ENCODE measurements at places on chromosomes 1 and 21.

DNA sequence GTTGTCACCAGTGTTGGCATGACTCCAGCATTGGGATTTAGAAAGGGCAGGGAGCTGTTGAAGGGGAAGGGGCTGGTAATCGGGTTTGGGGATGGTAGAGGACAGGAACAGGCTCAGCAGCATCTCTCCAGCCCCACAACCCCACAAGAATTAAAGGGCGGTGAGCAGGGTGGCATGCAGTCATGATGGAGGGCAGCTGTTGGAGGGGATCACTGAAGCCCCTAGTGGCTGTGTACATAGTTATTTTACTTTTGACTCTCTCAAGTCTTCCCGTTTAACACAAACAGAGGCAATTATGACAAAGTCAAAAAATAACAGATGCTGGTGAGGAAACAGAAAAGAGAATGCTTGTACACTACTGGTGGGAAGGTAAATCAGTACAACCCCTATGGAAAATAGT is 213.8 kb downstream of the URB2 start:
- no peak for DNase-seq

- DNase-seq = no peak
These were observed 17.2 kb downstream of the PRKCZ start for GRCh38 chr1:2067393-2067792.

DNA sequence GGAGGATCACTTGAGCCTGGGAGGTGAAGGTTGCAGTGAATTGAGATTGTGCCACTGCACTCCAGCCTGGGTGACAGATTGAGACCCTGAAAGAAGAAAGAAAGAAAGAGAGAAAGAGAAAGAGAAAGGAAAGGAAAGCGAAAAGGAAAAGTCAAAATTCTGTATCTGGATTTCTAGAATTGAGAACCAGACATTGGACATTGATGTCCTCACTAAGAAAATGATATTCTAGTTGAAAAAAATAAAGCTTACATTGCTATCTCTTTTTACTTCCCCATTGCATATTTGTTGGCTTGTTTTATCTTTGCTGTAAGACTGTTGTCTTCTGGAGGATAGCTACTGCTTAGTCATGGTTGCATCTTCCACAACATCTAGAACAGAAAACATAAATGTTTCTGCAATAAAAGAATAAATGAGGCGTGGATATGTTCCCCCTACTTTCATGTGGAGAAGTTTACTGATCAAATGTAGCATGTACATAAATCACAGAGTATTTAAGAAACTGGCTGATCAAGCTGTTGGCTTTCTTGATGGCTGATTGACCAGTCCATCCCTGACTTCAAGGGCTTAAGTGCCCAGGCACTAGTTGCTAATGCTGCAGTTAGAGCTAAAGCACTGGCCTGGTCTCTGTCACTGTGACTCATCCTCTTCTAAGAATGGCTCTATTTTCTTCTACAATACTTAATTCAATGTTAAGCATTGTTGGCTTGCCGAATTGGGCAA is 17.7 kb downstream of the CD53 start:
- no peak for DNase-seq

- DNase-seq = no peak
These were observed 43.5 kb downstream of the WLS start for GRCh38 chr1:68188644-68189340.

DNA sequence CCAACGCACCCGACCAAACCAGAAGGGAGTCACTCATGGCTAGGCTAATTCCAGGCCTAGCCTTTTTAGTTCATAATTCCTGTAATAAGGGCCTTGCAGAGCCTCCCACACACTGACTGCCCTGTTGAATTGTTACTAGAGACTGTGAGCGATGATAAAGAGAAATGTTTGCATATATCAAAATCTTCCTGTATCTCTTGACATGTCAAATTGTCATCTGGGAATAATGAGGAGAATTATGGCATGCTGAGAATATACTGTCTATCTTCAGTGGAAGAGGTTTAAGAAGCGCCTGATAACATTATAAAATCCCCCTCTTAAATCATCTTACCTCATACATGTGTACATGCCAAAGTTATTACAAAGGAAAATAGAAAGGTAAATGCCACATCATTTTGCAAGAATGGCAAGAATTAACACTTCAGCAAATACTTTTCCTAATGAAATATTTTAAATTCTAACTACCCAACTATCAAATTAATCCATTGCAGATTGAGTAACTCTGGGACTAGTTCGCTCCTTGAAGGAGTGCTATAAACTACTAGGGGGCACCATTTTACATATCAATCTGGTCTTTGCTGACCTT is 144.1 kb downstream of the CENPF start:
- DNase-seq = no peak

- no peak for DNase-seq
These were observed 8.6 kb downstream of the CSTB start for GRCh38 chr21:43767498-43767983.

GRCh38 chr1:112850034-112850757 is 105.8 kb downstream of the SLC16A1 start:
- DNase-seq = no peak

DNA sequence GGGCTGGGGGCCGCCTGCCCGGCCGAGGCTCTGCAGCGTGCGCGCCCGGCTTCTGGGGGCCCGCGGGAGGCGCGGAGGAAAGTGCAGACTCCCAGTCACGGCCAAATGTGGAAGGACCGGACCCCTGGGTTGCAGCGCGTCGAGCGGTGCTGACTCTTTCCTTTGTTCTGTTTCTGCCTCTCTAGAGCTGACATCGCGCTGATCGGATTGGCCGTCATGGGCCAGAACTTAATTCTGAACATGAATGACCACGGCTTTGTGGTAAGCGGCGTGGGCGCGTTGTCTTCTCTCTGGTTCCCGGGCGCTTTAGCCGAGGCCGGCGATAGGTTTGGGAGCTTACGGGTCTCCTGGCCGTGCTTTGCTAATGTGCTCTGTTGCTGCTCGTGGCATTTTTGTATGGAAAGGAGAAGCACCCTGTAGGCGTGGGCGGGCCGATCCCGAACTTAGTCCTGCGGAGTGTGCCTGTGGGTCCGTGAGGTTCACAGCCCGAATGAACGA is 629 bp downstream of the PGD start:
- no peak for DNase-seq

DNA sequence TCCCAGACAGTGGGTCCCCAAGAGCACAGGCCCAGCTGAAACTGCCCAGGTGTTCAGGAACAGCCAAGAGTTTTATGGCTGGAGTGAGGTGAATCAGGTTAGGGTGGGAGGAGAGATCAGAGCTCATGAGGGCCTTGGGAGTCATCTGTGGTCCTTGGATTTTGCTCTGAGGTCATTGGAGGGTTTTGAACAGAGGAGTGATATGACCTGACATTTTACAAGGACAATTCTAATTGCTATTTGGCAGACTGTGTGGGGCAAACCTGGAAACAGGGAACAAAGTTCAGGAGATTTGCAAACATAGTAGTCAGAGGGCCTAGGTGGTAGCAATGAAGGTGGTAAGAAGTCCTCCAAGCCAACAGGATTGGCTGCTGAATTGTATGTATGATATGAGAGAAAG is 31.1 kb upstream of the LRRN2 start:
- no peak for DNase-seq

DNA sequence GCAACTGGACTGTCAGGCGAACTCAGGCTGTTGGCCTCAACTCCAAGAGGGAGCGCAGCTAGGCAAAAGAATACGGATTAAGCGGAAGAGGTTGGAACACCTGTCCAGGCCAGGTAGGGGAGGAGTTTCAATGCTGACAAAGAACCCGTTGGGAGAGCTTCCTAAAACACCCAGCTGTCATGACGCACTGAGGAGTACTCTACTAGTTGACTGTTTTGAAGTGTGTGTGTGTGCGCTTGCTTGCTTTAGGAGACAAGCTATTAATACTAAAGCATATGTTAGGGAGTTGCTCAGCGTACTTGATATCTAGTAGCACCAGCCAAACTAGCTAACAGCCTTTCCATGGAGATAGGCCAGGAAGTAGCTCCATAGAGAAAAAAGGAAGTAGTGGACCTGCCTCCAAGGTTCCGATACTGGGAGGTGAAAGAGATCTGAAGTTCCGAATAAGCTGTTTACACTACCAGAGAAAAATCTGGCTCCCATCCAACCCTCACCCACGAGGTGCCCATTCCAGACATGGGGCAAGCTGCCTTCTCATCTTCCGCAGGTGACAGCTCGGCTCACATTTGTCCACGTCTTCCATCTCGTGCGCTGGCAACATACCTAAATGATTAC is 974 bp upstream of the FNBP1L start:
- no peak for DNase-seq

- DNase-seq = no peak
These were observed 9.7 kb downstream of the S100A6 start for GRCh38 chr1:153526132-153526543.

- no peak for DNase-seq
These were observed 332.4 kb downstream of the KCNH1 start for GRCh38 chr1:210801501-210801900.

GRCh38 chr1:26961826-26962225 is 1.6 kb upstream of the KDF1 start:
- no peak for DNase-seq

- DNase-seq = no peak
These were observed 124.9 kb downstream of the ITSN1 start for GRCh38 chr21:33767236-33767635.

GRCh38 chr1:58762806-58763205 is 21.0 kb downstream of the JUN start:
- no peak for DNase-seq

GRCh38 chr21:33670076-33670978 is 28.0 kb downstream of the ITSN1 start:
- DNase-seq = no peak

DNA sequence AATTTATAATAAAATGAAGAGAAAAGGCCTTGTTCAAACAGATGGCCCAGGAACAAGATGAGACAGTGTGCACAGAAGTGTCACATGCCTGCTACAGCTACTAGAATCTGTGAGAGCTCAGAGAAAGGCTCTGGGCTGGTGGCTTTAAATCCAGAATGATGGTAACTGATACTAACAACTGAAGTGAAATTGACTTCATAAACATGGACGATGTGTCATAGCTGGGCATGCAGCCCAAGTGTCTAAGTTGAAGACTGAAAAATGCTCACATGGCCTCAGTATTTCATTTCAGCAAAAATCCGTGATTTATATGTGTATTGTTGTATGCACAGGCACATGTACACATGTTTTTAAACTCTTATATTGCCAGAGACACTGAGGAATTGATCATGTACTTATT is 208.3 kb upstream of the RUNX1 start:
- no peak for DNase-seq

GRCh38 chr1:20124456-20125057 is 5.2 kb upstream of the PLA2G2D start:
- DNase-seq = no peak

DNA sequence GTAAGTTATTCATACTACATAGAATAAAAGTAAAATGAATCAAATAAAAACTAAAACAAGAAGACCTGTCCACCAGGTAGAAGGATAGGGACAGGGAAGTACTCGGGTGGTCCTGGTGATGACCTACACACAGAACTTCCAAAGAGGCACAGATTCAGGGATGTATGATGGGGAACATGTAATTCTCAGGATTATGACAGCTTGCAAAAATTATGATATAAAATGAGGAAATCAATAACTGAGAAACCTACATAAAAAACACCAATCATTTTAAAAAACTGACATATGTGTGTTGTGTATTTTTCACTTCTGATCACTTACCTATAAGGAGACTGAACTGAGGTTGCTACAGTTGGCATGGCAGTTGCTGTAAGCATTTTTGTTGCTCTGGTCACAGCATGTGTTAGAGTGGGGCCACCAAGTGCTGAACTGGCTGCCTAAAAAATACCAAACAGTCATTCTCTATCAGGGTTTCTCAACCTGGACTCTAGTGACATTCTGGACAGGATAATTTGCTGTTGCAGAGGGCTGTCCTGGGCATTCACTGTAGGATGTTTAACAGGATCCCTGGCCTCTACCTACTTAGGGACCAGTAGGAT is 73.8 kb downstream of the USP24 start:
- DNase-seq = no peak

- no peak for DNase-seq
These were observed 79.3 kb upstream of the LAMC2 start for GRCh38 chr1:183106746-183107145.

- no peak for DNase-seq
These were observed 242.4 kb upstream of the GREM2 start for GRCh38 chr1:240854367-240854766.

DNA sequence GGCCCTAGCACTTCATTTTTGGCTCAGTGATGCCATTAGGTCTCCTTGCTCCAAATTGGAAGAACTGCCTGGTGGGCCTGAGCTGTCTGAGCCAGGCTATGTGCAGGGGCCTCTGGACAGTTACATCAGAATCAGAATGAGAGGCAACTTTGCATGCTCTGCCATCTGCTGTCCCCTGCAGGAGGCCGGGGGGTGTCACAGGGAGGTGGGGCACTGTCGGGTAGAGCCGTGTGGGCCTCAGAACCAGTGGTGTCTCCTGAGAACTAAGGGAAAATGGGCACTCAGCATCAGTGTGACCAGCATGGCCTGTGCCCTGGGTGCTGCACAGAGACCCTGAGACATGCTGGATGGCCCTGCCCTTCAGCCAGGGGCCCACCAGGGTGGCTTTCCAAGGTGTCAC is 47.0 kb upstream of the COL6A1 start:
- no peak for DNase-seq

DNA sequence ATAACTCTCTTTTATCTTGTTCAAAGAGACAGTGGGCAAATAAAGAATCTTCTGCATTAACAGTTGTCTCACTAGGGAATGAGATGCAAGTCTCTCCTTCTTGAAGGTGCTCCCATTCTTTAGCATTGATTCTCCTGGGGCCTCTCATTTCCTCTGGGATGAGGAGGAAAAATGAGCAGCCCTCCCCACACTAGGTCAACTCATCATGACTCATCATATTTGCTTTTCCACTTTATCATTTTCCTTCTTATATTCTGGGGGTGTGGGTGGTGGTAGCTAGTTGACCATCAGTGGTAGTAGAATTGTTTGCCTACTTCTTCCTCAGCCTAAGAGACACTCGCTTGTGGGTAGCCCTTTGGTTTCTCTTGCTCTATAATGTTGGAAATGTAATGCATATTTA is 182.0 kb upstream of the C1orf87 start:
- DNase-seq = no peak

DNA sequence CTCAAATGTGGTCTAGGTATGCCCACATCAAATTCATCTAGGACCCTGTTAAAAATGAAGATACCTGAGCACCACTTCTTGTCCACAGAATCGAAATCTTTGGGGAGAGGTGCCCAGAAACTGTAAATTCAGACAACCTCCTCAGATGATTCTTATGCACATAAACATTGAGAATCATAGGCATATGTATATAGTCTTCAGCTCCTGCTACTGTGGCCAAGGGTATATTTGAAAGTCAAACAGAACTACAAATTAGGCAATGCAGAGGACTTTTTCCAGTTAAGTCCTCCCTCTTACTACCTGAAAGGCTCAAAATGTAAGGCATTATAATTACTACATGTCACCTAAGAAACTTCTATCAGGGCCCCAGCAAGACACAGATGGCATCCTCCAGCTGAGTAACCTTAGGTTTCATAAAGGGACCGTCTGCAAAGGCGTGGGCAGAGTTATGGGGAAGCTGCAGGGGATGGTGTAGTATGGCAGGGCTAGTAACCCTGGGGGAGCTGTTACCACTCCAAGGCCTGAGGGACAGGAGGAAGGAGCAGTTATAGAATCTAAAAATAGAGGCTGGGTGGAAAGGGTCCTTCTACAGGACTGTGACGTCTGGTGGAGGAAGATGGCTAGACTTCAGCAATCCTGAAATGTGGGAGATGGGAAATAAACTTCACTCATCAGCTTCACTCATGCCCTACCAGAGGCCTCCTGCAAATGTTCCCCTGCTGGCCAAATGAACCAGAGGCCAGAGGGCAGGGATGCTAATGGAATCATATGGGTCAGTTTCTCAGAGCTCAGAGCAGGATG is 46.3 kb downstream of the DAB1 start:
- DNase-seq = no peak

Data from stimulated activated CD8-positive, alpha-beta memory T cell treated with anti-CD3 and anti-CD28 coated beads, Interleukin-2, amount 100 ng/mL, for 1 hour (primary cell).